ENCODE measurements at places on chromosomes 2 and 18.

DNA sequence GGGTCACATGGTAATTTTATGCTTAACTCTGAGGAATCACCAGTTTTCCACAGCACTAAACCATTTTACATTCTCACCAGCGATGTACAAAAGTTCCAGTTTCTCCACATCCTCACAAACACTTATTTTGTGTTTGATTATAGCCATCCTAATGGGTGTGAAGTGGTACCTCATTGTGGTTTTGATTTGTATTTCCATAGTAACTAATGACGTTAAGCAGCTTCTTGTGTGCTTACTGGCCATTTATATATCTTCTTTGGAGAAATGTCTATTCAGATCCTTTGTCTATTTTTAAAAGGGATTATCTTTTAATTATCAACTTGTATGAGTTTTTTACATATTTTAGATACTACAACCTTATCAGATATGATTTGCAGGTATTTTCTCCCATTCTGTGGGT is 42.0 kb downstream of the CCDC150 start:
- no peak for DNase-seq

DNA sequence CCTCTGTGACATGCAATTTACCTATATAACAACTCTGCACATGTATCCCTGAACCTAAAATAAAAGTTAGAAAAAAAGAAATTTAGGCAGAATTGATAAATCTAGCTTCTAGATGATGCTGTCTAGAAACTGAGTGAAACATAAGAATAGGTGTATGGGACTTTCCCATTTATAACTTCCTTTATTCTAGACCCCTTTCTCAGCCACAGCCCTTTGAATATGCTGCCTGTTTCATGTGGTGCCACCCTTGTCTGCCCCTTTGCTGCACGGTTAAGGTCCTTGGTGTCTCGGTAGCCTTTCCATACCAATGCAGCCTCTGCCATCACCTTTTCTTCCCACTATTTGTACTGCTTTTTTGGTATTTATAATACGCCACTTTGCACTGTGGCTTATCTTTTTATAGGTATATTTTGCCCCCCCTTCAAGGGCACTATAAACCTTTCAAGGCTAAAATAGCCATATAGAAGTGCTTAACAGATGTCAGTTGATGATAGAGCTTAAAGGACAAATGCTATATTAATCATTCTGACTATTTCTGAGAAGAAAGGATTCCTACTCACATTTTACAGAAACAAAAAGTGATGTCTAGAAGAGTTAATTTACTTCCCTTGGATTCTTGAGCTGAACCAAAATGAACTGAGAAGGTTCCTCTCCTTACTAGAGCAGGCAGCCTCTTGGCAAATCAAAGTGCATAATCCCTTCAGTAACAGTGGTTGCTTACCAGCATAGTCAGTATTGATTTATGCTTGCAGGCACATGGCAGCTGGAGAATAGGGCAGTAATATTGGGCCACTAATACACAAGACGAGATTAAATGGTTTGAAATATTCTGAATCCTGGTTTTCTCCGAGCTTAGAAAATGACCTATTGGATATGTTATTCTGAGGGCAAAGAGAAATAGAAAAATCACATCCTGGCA is 88.1 kb upstream of the CYP26B1 start:
- no peak for DNase-seq

- DNase-seq = no peak
Measured at GRCh38 chr2:80560326-80560725, 255.8 kb upstream of the LRRTM1 start.

DNA sequence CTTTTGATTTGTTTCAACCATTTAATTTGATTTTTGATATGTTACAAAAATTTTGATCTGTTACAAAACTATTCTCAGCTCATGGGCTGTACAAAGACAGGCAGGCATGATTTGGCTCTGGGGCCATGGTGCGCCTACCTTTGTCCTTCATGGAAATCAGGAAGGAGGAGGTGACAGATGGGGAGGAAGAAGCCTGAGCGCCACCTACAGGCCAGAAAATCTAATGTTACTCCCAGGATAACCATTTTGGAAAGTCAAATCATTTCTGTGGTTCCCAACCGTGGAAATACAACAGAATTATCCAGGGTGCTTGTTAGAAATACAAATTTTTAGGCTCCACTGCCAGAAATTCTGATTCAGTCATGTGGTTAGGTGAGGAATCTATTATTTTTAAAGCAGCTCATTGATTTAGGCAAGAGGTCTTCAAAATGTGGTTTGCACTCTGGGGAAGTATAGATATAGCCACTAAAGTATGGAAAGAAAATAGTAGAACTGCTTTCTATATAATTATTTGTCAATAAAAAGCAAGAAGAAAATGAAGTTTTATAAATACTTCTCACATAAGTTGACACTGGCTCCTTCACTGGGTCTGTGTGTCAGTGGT is 93.9 kb downstream of the EVA1A start:
- DNase-seq = no peak

- DNase-seq = no peak
Measured at GRCh38 chr2:145207884-145208283, 688.0 kb upstream of the ZEB2 start.
